PC-9 (cell line): ENCODE measurements at places on chromosomes 3 and 15.
A peak's percentile ranks its signal among the peaks of the same experiment; 100 is the strongest.

DNA sequence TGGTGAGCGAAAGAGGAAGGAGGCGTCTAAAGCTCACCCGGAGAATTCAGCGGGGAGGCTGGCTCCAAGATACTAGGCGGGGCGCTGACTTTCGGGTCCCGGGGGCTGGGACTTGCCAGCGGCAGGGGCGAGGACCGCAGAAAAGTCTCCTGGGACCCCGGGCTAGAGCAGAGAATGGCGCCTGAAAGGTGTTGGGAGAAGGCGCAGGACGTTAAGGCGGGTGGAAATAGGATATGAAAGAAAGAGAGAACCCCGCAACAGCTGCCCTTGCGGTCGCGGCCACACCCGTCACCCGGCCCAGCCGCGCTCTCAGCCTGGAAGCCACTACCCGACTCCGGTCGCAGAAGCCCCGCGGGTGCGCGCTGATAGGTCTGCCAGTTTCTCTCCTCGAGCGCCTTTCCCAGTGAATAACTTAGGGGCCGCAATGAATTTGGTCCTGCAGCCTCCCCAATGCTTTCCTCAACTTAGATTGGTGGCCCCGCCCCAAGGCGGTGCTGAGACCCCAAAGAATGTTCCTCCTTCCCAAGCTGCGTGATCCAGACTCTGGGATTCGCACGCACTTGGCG, 604 bp downstream of the LTK start:
- no peaks in the 10 kb centered on the region for H3K4me1 ChIP-seq
- H3K27me3 ChIP-seq = no peaks in the 10 kb centered on the region
- no peak overlapping the region for H3K4me3 ChIP-seq
- no peak overlapping the region for H3K27ac ChIP-seq
- DNase-seq = peak; percentile 26

- H3K4me1 ChIP-seq = no peaks in the 10 kb centered on the region
- H3K4me3 ChIP-seq = no peak overlapping the region
- H3K27me3 ChIP-seq = peaks cover 38% of the 10 kb centered on the region
- no peaks in the 10 kb centered on the region for H3K36me3 ChIP-seq
These were observed 315.0 kb upstream of the LRRFIP2 start for GRCh38 chr3:37489355-37489754.

DNA sequence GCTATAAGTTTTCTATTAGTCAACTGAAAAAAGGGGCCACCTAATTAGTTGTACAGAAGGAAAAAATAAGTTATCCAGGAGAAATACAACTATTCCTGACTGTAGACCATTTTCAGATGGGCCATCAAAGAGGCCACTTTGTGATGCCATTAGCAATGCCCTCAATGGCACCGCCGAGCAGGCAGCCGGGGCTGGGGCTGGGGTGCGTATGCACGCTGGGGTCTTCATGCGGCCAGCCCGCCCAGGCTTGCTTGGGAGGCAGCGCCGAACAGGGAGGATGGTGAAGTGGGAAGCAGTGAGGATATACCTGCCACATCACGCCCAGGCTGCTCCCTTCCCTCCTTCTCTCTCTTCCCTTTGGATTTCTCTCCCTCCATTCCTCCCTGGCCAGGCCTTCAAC, 128.4 kb downstream of the XXYLT1 start:
- H3K4me3 ChIP-seq = no peak overlapping the region
- DNase-seq = no peak
- no peaks in the 10 kb centered on the region for H3K27me3 ChIP-seq
- H3K27ac ChIP-seq = no peak overlapping the region

GRCh38 chr15:60520825-60521368, 42.0 kb upstream of the ICE2 start:
- H3K27ac ChIP-seq = peak overlapping the region; percentile 92

DNA sequence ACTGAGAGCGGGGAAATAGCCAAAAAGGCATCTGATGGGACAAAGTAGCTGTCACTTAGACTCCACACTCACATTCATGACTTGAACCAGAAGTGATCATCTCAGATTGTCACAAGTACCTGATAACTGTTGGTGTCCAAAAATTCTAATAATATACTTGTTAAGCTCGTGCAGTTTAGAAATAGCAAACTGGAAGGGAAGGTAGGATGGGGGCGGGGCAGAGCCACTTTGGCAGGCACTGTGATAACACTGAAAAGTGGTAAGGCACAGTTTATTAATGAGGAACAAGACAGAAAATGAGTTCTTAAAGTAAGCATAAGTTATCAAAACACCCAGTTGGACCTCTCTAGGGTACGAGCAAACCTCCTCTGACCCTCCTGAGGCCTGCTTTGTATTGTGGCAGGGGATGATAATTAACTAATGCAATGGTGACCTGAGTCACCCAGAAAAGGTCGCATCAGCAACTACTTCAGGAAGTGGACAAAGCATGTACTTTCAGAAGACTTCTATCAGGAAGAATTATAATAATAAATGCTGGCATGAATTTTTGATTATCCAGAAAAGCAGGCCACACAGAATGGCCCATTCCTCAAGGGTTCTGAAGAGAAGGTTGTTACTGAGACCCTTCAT, 54.4 kb downstream of the ADCY5 start:
- no peak overlapping the region for H3K27ac ChIP-seq
- peaks cover 20% of the 10 kb centered on the region for H3K4me1 ChIP-seq
- no peak for DNase-seq
- H3K4me3 ChIP-seq = no peak overlapping the region
- no peaks in the 10 kb centered on the region for H3K36me3 ChIP-seq

DNA sequence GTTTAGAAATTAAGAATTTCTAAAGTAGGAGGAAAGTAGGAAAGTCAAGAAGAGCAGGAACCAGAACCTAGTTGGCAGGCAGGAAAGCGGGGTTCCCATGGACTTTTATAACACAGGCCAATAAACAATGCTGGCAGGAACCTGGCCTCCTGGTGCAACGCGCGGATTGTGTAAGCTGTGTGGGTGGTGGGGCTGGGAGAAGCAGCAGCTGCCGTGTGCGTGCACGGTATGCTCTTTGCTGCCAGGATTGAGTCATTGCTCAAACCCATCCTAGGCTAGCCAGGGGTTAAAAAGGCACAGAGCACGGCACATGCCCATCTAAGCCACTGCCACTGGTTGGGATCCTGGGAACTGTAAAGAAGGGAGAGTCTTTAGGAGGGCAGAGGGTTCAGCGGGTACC, 209.9 kb upstream of the RGMA start:
- no peak for DNase-seq
- H3K27ac ChIP-seq = no peak overlapping the region
- peaks cover 46% of the 10 kb centered on the region for H3K27me3 ChIP-seq
- no peaks in the 10 kb centered on the region for H3K36me3 ChIP-seq

GRCh38 chr15:25770031-25770430, 93.1 kb downstream of the ATP10A start:
- no peaks in the 10 kb centered on the region for H3K36me3 ChIP-seq
- peaks cover 43% of the 10 kb centered on the region for H3K27me3 ChIP-seq
- no peaks in the 10 kb centered on the region for H3K4me1 ChIP-seq
- H3K27ac ChIP-seq = no peak overlapping the region

DNA sequence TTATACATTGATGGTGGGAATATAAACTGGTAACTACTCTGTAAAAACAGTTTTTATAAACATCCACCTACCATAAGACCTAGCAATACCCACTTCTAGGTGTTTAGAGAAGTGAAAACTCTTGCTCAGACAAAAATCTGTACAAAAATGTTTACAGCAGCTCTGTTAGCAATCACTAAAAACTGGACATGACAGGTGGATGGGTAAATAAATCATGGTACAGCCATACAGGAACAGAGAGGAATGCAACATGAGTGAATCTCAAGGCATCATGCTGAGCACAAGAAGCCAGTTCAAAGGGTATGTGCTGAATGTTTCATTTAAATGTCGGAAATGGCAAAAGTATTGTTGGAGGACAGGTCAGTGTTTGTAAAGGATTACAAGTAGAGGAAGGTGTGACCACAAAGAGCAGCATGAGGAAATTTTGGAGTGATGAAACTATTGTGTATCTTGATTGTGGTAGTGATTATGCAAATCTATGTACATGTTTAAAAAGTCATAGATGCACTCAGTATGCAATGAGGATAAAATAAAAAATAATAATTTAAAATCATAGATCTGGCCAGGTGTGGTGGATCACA, 2.8 kb upstream of the RNU5A-1 start:
- H3K4me1 ChIP-seq = peaks cover 25% of the 10 kb centered on the region
- no peaks in the 10 kb centered on the region for H3K27me3 ChIP-seq
- no peak overlapping the region for H3K27ac ChIP-seq
- no peak overlapping the region for H3K4me3 ChIP-seq

DNA sequence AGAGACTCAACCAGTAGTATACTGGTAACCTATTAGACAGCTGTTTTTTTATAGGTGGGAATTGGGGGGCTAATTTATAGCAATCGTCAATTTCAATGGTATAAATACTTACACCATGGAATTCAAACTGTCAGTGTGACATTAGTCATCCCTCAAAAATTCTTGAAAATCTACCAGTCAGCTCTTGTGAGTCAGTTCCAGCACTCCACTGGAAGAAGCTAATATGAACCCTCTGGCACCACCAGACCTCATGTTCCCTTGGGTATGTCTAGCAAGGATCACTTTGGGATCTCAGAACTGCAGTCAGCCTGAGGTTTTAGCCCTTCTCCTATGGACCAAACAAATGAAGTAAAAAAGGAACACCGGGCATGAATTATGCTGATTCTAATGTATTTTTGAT, 11.8 kb upstream of the UACA start:
- peaks cover 39% of the 10 kb centered on the region for H3K4me1 ChIP-seq
- no peak overlapping the region for H3K4me3 ChIP-seq
- peak; percentile 40 for DNase-seq

- H3K4me1 ChIP-seq = no peaks in the 10 kb centered on the region
- no peak for DNase-seq
- no peak overlapping the region for H3K4me3 ChIP-seq
These were observed 27.9 kb upstream of the SLC41A3 start for GRCh38 chr3:126111566-126112475.

DNA sequence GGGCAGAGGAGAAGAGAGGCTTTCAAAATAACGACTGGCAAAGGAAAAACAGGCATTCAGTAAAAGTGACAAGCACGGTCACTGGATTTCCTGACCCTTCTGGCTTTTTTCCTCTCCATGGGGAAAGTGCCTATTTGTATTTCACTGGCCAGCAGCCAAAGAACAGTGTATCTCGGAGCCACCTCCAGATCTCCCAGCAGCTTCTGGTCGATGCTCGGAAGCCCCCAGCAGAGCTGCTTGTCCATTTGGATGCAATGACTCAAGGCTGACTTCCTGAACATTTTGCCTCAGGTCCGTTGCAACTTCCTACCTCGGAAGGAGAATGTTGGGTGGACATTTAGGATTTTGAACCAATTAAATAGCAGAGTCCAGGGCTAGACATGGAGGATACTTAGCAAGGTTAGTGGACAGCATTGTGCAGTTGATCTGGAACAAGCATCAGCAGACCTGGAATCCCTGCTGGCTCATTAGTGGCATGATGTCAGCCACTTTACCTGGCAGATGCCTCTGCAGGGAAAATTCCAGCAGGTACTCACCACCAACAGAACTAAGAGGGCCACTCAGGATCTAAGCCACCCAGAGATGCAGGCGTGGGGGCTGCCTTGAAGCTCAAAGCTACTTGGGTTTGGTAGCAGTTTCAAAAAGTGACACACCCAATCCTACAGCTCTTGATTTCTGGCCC, 1.1 kb downstream of the FAM107A start:
- no peak for DNase-seq
- no peaks in the 10 kb centered on the region for H3K36me3 ChIP-seq
- H3K27ac ChIP-seq = no peak overlapping the region
- no peak overlapping the region for H3K4me3 ChIP-seq
- peaks cover 5% of the 10 kb centered on the region; the same call in 1 of the 2 replicates for H3K27me3 ChIP-seq

DNA sequence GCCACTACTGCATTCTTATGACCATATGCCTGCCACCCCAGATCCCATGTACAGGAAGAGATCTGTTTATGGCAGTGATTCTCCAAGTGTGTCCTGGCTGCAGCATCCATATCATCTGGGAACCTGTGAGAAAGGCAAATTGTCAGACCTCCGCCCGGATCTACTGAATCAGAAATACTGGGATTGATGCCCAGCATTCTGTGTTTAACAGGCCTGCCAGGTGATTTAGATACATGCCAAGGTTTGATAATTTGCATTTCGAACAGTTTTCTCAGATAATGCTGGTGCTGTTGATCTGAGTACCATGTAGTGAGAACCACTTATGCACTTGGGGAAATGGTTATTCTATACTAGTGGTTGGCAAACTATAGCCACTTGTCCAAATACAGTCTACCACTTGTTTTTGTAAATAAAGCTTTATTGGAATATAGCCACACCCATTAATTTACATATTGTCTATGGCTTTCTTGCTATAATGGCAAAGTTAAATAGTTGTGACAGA, 165.4 kb downstream of the SSR3 start:
- H3K4me1 ChIP-seq = no peaks in the 10 kb centered on the region
- DNase-seq = no peak
- no peak overlapping the region for H3K27ac ChIP-seq

- no peaks in the 10 kb centered on the region for H3K27me3 ChIP-seq
- H3K27ac ChIP-seq = no peak overlapping the region
- DNase-seq = no peak
- no peaks in the 10 kb centered on the region for H3K36me3 ChIP-seq
- H3K4me3 ChIP-seq = no peak overlapping the region
These were observed 3.1 kb upstream of the FOXB1 start for GRCh38 chr15:60000824-60001609.
